ENCODE measurements at places on chromosomes 6 and 20.

GRCh38 chr6:169654598-169655391 is 47.0 kb downstream of the WDR27 start:
- DNase-seq, result peak; percentile 87

- DNase-seq, result no peak
These were observed 228.4 kb upstream of the RSPO3 start for GRCh38 chr6:126890055-126890454.

GRCh38 chr6:109308018-109308492 is 74.2 kb downstream of the CD164 start:
- DNase-seq, result no peak

GRCh38 chr20:20442466-20442865 is 74.6 kb downstream of the INSM1 start:
- no peak for DNase-seq

DNA sequence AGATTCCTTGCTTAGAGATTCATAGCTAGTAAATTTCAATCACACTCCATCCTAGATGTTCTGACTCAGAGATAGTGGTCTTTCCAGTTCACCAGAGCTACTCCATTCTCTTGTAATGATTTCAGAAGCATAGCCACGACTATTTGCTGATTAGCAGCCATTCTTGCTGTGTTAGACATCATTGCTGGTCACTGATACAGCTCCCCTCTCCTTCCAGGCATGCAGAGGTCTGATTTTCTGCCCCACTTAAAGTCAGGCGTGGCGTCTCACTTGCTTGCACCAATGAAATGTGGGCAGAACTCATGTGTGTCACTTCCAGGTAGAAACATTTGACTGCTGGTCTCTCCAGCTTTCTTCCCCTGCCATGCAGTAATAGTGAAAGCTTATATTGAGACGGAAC is 168.9 kb upstream of the JARID2 start:
- no peak for DNase-seq

DNA sequence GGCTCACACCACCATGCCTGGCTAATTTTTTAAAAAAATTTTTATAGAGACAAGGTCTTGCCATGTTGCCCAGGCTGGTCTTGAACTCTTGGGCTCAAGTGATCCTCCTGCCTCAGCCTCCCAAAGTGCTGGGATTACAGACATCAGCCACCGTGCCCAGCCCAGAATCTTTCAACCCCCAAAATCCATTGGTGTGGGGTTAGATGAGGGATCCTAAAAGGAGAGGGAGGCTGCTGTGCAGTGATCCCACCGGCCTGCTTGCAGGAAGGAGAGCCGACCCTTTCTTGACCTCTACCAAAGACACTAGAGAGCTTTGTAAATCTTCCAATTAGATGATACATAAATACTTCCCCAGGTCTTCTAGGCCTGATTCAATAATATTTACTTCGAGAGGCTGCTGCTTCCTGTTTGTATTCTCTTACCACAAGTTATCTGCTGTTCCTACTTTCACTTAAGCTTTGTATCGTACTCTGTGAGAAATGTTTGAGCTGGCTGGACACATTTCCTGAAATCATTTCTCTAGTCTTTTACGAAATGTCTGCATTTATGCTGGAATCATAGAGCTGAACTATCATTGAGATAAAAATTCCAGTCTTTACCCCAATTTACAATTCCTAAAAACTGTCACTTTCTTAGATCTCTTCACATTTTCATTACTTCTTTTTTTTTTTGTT is 49.3 kb upstream of the IER3 start:
- no peak for DNase-seq

- DNase-seq, result no peak
These were observed 183.9 kb downstream of the DLL1 start for GRCh38 chr6:170106906-170107525.

DNA sequence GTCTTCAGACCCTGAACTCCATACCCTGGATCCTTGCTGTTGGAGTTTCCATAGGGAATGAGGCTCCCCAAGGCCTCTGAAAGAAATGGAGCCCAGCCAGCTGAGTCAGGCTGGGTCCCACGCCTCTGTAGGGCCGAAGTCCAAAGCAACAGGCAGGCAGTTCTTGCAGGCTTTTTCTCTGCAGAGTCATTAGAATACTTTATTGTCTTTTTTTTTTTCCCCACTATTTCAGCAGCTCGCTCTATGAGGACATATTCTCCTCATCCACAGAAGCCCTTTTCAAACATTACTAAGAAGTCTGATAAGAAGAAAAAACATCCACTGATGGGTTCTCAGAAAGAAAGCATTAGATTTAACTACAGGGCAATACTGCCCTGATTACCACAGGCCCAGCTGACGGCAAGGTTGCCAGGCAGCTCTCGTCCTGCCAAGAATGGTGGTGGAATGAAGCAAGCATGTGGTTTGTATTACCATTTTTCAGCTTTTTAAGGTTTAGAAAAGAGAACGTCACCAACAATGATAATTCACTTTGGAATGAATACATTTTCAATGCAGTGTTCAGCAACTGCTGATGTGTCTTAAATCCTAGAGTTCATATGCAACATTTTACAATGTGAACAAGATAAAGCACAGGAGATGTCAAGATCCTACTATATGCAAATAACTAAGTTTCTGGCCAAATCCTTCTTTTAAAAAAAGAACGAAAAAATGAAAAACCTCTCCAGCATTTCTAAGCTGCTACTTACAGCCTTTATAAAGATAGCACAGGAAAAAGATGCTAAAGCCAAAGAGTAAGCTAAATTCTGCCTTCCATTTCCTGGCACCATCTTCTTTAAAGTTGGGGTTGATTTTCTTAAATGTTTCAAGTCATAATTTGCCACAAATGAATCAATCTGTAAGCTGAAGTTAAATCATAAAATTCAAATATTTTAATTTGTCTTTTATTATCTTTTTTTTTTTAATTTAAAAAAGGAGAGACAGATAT is 223.6 kb upstream of the CITED2 start:
- no peak for DNase-seq

GRCh38 chr6:148112851-148113319 is 229.8 kb upstream of the SASH1 start:
- DNase-seq, result no peak

DNA sequence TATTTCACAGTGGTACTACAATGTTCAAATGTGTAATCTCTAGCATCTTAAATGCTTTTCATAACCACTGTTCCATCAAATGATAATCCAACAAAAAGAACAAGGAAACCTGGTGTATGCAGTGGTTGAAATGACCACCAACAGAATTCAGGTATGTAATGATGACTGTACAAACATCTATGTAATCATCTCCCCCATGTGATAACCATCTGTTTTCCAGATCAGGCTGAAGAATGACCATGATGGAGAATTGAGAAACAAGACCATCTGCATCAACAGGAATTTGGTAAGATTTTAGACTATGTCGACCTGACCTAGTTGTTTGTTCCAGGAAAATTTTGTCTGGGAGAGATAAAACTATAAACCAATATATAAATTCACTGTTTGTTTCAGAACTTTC is 81.3 kb upstream of the ASCC3 start:
- DNase-seq, result no peak

DNA sequence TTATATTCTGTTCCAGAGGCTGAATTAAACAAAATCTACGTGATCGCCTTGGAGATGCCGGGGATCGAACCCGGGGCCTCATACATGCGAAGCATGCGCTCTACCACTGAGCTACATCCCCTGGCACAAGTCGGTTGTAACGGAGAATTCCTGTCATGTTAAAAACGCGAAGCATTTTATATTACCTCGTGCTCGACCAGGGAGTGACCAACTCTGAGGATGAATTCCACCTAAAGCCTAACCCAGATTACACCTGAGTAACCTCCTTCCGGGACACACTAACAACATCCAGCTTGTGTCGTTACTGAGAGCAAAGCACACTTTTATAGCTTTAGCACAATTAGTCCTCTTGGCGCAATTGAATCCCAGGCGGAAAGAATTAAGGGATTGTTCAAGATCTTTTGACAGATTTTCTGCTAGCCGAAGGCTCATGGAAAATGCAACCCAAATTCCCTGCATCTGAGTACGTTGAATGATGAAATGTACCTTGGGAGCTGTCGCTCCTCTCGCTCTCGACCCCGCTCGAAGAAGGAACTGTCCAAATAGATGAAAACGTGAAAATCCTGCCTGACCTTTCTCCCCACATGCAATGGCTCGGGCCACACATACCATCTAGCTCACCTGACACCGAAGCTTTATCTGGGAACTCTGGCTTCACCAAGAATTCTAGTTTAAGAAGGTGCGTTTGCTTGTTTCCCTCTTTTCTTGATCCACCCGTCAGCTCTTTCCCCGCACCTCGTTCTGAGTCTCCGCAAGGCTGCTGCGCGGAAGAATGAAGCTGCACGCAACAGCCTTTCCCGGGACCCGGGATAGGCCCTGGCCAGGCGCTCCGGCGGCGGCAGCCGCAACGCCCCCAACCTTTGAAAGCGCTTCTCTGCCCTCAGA is 148.3 kb downstream of the GPX5 start:
- peak; percentile 69 for DNase-seq

DNA sequence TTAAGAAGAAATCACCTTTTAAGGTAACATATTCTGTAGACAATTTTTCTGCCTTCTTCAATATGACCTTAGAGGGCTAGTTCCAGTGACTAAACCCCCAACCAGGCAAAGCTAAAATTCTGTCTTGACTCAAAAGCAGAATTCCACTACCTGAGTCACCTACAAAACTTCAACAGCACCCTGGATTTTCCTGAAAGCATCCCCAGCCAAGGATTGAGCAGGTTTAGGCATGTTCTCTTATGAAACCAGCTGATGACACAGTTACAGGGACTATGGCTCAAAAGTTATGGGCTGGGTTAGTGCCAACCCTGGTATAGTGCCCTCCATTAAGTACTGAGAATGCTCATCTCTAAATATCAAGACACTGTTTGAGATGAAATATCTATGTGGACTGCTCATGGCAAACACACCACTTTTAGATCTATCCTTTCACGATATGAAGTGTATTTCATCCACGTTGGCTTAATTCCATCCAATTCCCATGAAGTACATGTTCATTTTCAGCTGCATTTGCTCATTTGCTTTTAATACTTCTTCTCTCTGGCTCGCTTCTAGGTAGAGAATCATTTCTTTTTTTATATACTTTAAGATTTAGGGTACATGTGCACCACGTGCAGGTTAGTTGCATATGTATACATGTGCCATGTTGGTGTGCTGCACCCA is 53.6 kb upstream of the TNFAIP3 start:
- no peak for DNase-seq

DNA sequence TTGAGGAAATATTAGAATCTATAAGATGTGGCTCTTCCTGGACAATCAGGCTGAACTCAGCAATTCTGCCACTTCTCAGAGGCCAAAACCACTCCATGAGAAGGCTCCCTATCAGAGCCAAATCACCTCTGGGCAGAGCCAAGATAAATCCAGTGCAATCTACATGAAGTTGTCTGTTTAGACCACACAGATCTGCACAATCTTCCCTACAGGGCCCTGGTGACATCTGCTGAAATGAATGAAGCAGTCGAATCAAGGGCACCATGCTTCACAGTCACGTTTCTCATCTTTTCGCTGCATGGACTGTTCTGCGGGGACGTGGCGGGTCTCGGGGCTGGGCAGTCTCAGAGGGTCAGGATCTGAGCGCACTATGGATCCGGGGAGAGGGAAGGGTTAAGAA is 60.1 kb upstream of the CD93 start:
- no peak for DNase-seq

- DNase-seq, result peak; percentile 76
These were observed 6.1 kb downstream of the UBD start for GRCh38 chr6:29553268-29554057.

DNA sequence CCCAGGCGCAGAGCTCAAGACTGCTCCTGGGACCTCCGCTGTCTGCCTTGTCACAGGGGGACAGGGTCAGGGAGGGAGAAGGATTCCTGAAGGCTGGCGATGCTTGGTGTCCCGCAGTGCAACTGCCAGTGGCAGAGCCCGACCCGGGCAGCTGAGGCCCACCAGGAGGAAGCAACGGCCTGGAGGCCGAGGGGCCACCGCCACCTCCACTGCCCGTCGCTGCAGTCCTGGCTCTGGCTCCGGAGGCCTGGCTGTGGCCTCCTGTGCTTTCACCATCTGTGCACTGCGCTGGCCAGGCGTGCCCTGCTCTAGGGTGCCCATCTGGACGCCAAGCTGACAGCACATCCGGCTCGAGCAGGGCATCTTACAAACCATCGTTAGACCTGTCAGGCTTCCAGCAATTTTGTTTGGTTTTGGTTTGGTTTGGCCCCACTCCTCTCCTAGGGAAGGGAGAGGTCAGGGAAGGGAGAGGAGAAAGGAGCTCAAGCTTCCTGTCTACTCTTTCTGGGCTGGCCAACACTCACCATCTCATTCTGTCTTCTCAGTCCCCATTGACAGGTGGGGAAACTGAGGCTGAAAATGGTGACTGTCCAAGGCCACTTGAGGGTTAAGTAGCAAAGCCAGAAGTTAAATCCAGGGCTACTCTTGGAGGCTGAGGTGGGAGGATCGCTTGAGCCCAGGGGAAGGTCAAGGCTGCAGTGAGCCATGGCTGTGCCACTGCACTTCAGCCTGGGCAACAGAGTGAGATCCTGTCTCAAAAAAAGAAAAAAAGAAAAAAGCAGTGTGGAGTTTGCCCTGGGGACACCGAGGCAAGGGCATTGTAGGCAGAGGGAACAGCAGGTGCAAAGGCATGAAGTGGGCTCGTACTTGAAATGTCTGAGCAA is 37.7 kb upstream of the NOL4L start:
- no peak for DNase-seq

DNA sequence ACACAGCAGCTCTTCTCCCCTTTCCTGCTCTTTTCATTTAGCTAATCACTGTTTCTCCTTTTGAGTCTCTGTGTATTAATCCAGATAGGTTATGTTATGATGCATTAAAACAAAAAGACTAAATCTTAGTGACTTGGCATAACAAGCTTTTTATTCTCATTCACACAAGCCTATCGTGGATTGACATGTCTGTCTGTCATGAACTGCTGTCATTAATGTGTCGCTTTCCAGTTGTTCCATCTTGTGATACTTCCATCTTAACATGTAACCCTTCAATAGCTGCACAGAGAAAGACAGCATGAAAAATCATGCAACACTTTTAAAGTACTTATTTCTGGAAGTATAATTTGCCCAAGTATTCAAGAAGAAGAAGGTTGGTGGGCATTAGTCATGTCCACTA is 128.7 kb downstream of the GRIK2 start:
- DNase-seq, result no peak

DNA sequence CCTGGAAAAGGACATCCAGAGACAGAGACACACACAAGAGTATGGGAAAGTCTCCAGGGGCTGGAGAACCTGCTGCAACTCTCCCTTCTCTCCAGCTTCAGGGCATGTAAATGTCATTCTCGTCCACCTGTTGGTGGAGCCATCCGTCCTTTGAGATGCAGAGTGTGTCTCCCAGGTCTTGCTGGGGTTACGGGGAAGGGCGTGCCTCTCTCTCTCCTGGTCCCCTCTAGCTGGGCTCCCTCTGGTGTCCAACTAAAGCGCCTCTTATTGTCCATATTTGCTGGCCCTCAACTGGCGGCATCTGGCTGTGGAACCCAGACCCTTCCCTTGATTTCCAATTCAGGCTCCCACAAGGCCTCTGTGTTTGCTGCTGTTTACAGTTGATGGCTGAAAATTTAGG is 244.1 kb downstream of the BMP7 start:
- peak; percentile 83 for DNase-seq

DNA sequence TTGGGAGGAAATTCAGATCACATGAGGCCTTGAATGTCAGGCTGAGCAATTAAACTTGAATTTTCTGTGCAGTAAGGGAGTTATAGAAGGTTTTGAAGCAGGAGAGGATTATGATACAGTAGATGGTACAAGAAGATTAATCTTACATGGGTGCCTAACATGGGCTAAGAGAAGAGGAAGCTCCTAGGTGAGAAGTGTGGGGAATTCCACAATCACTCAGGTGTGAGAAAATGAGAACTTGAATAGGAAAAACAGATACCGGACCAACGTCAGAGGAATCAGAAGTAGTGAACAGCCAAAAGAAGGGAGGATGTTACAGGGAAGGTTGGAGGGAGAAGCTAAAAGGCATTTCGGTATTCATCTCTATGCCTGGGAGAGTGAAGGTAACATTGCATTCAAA is 250.7 kb upstream of the SLC35B3 start:
- no peak for DNase-seq
